ENCODE measurements at places on chromosomes 5 and 9.

DNA sequence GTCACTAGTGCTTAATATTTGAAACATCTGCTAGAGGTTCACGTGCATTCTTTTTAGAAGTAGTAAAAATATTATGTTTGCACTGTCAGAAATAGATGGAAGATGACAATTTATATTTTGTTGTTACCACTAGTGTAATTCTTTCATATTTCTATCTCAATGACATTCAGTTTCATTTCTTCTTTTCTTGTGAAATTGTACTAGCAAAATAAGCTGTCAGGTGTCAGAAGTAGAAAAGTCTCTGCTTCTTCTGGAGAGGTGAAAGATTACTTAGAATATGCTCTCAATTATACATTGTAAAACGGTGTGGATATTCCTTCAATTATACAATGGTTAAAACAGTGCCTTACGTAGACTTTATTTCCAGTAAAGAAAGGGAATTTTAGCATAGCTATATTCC, 395.4 kb downstream of the CSNK1G3 start:
- no peak for DNase-seq

DNA sequence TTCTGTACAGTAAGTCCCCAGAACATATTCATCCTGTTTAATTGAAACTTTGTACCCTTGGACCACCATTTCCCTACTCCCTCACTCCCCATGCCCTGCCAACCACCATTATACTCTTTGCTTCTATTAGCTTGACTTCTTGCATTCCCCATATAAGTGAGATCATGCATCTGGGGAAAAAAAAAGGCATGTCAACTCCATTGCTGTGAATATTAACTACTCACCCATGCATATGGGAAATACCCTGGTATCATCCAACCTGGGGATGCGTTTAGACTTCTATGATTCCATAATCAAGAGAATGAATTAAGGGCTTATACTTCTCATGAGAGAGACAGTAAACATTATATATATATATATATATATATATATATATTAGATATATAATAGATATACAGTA, 659.4 kb upstream of the C9orf72 start:
- DNase-seq, result no peak

DNA sequence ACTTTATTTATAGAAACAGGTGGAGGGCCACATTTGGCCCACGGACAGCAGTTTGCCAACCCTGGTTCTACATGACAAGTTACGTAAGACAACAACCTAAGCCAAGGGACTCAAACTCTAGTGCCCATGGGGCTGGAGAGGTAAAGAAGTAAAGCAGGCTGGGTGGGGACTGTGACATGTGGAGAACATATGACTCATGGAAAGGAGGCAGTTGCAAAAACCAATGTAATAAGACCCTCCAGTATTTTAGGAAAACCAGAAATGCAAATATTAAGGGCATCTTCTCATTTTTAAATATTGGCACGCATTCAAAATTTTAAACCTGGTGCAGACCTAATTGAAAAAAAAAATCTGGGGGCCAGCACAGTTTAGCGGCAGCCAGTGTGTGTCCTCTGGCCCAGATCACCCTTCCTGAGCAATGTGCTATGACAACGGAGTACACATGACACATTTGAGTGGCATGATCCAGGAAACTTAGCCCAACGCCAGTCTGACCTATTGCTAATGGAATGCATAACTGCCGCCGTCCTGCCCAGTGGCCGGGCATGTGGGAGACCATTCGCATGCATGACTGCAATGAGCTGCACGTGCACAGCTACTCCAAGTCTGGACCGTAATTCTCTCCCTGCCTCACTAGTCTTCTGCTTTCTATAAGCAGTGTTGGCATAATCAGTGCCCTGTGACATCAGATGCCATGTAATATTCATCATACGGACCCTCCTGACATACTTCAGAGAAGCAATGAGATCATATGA, 97.2 kb downstream of the SH3TC2 start:
- no peak for DNase-seq

DNA sequence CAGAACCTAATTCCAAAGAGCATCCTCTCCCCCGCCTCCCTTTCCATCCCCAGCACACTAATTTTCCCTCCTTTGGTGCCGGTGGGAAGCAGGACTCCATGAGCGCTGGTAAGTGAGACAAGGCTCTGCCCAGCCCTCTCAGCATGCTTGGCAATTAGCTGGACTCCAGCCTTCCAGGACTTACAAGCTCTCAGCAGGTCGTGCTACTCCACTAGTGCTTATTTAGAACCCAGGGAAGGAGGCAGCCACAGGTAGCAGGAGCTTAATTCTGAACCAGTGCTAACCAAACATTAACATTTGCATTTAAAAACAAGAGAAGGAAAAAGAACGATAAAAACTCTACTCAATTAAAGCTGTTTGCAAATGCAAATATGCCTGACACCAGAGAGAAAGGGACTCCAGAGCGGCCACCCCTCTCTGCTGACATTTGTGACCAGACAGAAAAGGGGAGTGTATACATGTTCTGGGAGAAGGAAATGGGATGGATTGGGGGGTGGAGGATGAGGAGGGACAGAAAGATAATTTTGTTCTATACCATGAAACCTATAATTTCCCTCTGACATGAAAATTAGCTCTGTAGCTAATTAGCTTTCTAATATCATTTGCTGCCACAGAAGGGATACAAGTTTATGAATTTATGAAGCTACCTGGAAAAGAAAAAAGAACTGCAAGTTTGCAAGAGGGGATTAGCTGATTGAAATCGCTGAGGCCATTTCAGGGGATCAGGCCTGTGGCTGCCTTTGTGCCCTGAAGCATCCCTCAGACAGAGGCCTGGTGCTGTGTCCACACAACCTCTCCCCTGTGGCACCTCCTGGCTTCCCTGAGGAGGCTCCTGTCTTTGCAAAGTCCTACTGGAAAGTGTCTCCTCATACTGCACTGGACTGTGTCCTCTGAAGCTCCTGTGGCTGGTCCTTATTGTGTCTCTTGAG, 266.3 kb downstream of the SEC61B start:
- no peak for DNase-seq

- no peak for DNase-seq
Measured at GRCh38 chr5:180230017-180230416, 21.0 kb upstream of the RASGEF1C start.

DNA sequence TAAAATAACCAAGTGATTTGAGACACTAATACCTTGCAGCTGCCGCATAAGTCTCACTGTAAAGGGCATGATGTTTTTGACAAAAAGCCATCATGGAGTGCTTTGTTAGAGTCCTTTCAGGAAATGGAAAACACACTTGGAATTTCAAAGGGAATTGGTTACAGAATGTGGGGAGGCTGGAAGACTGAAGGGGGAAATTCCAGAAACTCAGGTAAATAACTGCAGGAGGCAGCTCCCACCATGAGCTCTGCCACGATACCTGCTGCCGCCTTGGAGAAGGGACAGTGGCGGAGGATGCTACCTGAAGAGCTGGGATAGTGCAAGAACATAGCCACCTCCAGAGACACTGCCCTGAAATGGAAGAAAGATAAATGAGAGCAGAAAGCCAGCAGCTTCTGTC, 66.9 kb downstream of the PRKACG start:
- DNase-seq, result no peak

- no peak for DNase-seq
Measured at GRCh38 chr9:97041898-97042297, 3.0 kb upstream of the CTSV start.

GRCh38 chr9:123607479-123607878, 251.5 kb downstream of the CRB2 start:
- no peak for DNase-seq

GRCh38 chr5:43543434-43543833, 13.4 kb downstream of the PAIP1 start:
- DNase-seq, result no peak

DNA sequence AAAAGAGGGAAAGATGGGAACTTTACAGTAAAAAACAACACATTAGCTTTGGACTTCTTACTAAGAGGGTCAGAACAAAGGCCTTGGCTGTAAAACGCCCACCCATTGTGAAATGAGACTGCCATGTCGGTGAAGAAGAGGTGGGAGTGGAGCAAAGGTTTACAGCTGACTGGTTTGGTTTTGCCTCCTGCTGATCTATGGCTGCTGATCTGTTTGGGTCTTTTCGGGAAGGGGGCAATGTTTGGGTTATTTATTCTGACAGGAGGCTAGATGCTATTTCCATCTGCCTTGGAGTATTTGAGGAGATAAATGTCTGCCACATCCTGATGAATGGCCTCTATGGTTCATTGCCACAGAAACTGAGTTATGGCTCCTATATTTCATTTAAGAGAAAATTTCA, 408.7 kb downstream of the TLE4 start:
- no peak for DNase-seq

- no peak for DNase-seq
Measured at GRCh38 chr9:106761493-106761892, 101.5 kb upstream of the ZNF462 start.

GRCh38 chr5:77898385-77898784, 122.2 kb upstream of the TBCA start:
- no peak for DNase-seq

GRCh38 chr5:126915496-126915895, 114.9 kb downstream of the MARCHF3 start:
- DNase-seq, result no peak

DNA sequence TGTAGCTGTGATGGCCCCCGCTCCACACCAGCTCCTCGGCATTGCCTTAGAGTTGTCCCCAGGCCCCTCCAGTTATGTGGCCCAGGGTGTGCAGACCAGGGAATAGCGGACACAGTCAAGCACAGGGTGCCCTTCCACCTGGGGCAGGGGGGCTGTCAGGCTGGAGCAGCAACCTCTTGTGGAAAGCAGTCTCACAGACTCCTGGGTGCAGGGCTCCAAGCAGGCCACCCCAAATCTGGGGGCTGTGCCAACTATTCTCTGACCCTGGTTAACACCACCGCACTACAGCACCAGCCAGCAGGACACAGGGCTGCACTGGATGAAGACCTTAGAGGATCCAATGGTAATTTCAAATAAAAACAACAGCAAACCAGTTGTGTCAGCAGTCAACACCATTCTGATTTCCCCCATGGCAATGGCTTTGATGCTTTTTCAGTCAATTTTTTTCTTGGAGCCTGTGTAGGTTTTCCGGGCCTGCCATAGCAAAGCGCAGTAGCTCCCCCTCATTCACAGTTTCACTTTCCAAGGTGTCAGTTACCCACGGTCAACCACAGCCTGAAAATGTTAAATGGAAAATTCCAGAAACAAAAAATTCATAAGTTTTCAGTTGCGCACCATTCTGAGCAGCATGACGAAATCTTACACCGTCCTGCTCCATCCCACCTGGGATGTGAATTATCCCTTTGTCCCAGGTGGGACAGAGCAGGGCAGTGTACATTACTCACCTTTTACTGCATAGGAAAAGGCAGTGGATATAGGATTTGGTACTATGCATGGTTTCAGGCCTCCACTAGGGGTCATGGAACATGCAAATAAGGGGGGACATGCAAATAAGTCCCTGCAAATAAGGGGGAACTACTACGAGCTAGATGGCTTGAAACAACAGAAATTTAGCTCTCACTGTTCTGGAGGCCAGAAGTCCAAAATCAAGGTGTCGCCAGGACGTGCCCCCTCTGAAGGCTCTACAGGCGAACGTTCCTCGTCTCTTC, 49.0 kb downstream of the C5orf15 start:
- DNase-seq, result no peak

- DNase-seq, result no peak
Measured at GRCh38 chr5:82356021-82356420, 77.9 kb upstream of the RPS23 start.

- no peak for DNase-seq
Measured at GRCh38 chr5:169567079-169567478, 16.5 kb upstream of the SPDL1 start.

GRCh38 chr9:38337706-38338264, 54.7 kb upstream of the ALDH1B1 start:
- DNase-seq, result no peak

Measured in hematopoietic multipotent progenitor cell treated with erythropoietin and hydrocortisone succinate and interleukin-3 and kit ligand, for 17 days (in vitro differentiated cells).